ENCODE measurements at places on chromosomes 1 and 21.

GRCh38 chr1:76082062-76082461, 7.5 kb downstream of the ST6GALNAC3 start:
- peak; percentile 33 for DNase-seq

DNA sequence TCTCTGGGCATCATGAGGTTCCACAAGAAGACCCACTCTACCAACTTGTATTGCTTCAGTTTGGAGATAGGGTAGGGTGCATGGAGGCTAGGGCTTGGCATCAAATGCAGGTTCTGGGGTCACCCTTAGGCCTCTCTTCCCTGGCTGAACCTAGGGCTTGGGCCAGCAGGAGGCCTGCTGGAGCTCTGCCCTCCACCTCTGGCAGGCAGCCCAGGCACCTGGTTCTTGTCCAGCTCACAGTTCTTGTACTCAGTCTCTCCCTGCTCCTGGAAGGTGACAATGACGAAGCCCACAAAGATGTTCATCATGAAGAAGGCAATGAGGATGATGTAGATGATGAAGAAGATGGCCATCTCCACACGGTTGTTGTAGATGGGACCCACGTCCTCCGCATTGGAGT, 37.5 kb upstream of the KIF21B start:
- no peak for DNase-seq

- no peak for DNase-seq
Observed at GRCh38 chr1:78716186-78716585, 66.6 kb downstream of the IFI44 start.

- DNase-seq = no peak
Observed at GRCh38 chr1:84360316-84360715, 38.0 kb upstream of the DNASE2B start.

DNA sequence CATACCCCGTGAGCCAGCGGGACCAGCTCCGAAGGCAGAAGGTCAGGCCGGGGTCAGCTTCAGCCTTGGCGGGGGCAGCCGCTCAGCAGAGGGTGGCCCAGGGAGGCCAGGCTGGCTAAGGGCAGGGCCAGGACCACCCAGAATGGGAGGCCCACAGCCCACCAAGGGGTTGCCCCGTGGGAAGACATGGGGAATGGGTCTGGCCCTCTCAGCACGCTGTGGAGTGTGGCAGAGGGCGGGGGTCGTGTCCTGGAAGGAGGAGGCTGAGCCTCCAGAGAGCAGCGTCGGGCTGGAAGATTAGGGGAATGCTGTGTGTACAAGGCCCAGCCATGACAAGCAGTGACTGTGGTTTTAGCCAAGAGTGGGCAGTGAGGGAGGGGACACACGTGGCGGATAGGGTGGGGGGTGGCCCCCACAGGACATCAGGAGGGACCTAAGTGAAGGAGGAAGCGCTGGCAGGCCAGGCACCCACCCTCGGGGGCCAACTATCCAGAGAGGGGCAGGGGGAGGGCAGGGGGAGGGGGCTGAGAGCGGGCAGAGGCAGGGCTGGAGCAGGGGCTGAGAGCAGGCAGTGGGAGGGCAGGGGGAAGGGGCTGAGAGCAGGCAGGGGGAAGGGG, 43.9 kb upstream of the POFUT2 start:
- DNase-seq = no peak

DNA sequence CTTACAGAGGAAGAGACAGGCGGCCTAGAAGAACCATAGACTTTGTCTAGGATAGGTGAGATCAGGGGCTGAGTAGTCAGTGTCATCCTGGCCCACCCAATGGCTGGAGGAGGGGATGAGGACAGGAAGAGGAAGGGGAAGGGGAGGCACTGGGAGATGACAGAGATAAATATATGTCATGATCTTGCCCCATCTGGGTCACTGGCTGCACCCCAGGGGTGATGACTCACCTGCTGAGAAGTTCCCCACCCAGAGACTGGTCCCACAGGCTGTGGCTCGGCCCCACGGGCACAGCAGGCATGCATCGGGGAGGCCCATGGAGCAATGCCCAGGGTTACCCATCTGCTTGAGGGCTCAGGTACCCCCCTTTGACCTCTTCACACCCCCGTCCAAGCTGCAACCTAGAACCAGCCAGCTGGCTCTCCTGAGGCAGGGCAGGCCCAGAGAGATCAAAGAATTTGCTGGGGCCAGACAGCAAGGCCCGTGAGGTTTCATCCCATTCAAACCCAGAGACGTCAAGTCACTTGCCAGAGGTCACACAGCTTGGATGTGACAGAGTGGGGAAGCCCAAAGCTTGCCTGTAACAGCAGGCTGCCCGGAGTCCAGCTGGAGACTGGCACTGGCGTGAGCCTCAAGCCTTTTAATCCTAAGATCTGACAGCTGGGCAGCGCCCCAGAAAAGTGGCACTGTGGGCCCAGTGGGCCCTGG, 34.7 kb upstream of the CASZ1 start:
- DNase-seq = no peak
